ENCODE measurements at places on chromosomes 3 and 15. TPM values are rescaled to one million over a fixed set of nuclear protein-coding genes. Genes with fewer than 3 reads are reported as not detected.

SNX22 gene
- 0.90 TPM for total RNA-seq

IMPG2 gene
- total RNA-seq = not detected

HGD gene
- 14.2 TPM for total RNA-seq

STARD5 gene
- total RNA-seq = 2.0 TPM

GPR15 gene
- total RNA-seq = not detected

C3orf22 gene
- not detected for total RNA-seq

TMEM62 gene
- total RNA-seq = 9.7 TPM
